HS-27A (cell line): ENCODE measurements at places on chromosomes 4 and X.
A peak's percentile ranks its signal among the peaks of the same experiment; 100 is the strongest.

DNA sequence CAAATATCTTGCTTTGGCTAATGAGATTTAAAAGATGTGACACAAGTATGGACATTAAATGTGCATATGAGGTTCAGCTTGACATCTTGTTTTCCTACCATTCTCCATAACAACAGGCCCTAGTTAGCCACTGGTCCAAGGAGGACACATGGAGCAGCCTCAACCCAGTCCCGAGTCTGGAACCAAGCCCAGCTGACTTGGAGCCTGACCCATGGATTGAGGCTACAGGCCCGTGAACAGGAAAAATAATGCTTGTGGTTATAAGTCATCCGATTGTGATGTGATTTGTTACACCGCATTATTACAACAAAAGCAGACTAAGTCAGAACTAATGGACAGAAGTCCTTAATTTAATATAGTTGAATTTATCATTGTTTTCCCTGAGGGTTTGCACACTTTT is 123.2 kb upstream of the BANK1 start:
- no peak for DNase-seq

DNA sequence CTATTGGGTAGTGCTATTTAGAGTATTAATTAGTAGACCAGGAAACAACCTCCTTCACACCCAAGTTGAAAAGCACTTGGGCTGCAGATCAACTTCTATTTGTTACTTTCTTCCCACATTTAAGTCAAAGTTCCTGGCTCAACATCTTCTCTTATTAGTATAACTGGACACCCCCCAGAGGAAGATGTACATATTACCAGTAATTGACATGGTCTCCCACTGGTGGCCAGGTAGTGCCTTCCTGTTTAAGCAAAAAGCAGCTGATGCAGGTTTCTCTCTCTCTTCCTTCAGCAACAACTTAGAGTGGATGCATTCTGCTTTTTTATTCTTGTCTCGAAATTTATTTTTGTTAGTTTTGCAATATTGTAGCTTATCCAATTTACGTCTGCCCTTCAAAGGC is 438.1 kb downstream of the GBA3 start:
- no peak for DNase-seq

- no peak for DNase-seq
These were observed 8.7 kb upstream of the GABRE start for GRCh38 chrX:151983186-151983585.

GRCh38 chr4:53559021-53559620 is 32.2 kb downstream of the LNX1 start:
- DNase-seq = no peak

- no peak for DNase-seq
These were observed 632.6 kb upstream of the INTU start for GRCh38 chr4:127000110-127000509.

DNA sequence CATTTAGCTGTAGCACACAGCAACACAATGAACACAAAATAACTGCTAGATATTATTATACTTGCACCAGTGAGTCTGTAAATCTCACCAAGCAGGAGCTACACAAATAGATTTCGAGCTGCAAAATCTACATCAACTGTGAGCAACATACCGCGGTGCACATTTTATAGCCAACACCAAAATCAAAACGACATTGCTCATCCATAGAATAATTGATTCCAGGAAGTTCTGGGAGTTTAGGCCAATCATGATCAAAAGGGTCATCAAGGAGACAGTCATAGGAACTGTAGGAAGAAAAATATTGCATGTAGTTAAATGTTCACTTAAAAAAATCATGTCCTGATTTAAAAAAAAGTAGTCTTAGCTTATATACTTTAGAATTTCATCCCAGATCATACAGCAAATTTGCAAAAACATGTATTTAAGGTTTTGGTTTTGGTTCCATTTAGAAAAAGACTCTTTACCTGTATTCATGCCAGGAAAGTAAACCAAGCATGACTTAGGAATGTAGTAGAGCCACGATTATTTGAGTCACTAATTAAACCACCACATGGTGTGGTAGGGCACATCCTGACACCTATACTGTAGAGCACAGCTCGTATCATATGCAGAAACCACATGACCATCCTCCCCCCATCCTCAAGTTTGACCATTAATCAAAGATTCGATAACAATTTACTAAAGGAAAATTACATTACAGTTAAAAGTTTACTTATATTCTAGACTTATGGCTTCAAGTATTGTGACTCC is 250.4 kb downstream of the ADAMTS3 start:
- DNase-seq = no peak

DNA sequence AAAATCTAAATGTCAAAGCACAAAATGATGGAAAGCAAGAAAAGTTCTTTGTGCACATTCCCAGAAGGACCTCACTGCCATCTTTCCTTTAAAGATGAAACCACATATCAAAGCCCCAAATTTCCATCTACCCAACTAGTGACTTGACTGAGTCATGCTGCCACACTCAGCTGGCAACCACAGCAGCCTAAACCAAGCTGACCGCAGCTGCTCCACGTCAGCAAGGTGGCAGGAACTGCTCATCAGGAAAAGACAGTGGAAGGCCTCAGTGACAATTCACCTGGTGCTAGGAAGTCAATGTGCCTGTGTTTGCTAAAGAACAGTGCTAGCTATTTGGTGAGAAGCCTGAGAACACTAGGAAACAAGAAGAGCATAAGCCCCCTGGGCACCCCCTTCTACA is 26.1 kb downstream of the ACOX3 start:
- DNase-seq = no peak

GRCh38 chr4:73600954-73601353 is 19.3 kb downstream of the RASSF6 start:
- DNase-seq = no peak

DNA sequence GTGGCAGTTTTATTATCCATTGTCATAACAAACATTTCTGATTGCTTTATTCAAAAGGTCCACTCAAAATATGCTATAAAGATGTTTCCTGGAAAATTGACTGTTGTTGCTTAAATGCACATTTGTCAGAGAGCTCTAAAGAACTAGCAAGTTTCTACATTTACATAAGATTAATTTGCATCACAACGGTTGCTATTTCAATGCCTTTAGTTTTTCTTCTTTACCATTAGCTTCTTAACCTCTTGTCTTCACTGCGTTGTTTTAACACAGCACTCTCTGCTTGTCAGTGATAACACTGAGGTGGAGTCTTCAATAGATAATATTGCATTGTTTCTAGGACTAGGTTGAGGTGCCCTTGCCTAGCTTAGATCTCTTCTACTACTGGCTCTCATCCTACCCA is 76.7 kb upstream of the GALNT7 start:
- DNase-seq = no peak

DNA sequence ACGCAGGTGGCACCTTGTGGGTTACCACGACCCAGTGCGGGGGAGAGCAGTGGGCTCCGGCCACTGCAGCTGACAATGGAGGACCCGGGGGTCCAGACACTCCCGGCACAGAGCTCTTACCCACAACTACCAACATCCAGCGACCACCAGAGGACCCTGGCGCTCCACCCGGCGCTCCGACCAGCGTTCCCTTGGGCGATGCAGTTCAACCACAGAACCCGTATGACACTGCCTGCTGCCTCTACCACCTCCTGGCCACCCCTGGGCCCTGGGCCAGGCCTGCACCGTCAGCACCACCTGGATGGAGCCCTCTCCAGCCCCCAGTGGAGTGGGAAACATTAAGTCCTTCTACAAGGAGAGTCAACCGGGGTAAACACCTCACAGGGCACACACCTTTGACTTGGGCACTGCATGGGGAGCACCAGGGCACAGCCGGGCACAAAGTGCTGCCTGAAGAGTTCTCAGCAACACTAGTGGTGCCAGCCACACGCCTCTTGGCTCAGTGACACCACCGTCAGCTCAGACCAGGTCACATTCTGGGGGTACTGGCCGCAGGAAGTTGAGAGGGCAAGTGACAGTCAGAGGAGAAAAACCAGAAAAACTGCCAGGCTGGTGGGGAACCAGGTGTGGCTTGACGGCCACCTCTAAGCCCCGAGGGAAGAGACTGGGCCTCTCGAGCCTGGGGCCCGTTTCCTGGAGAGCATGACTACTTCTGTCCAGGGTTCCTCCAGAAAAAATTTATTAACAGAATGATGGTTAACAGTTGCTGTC is 2.6 kb downstream of the CTBP1 start:
- no peak for DNase-seq

GRCh38 chr4:133058701-133059100 is 90.4 kb upstream of the PCDH10 start:
- DNase-seq = no peak

- DNase-seq = no peak
These were observed 365.8 kb upstream of the TENM3 start for GRCh38 chr4:181877329-181877848.

GRCh38 chrX:19852014-19853005 is 35.1 kb downstream of the SH3KBP1 start:
- no peak for DNase-seq

DNA sequence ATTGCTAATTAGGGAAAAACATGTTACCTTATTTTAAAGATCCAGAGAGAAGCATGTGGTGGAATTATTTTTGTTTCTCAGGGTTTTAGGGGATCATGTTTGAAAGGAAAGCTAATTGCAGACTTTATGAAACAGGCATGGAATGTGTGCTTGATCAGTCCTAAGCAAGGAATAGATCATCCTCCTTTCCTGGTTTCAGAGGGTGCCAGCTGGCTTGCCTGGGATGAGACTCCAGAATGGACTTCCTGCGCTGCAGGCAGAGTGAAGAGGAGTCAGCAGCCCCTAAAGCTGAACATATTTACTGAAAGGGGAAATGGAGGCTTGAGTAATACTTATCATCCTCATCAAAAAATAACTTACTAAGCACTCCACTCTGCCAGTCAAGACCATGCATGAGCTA is 13.3 kb downstream of the FGF5 start:
- DNase-seq = no peak

DNA sequence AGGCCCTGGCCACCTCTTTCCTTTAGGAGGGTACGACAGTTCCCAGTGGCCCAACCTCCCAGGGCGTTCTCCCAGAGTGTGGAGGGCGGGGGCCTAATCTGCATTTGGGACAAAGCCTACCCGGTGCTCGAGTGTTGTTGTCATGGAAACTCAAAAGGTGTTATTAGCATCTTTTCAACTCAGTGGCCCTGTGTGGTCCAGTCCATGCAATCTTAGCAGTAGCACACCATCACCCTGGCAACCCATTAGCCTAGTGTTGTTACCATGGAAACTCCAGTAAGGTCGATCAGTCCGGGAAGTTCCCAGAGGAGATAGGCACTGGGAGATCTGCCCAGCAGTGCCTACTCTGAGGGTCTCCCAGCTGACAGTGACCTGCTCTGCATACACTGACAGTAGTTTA is 20.2 kb downstream of the APLN start:
- DNase-seq = no peak

DNA sequence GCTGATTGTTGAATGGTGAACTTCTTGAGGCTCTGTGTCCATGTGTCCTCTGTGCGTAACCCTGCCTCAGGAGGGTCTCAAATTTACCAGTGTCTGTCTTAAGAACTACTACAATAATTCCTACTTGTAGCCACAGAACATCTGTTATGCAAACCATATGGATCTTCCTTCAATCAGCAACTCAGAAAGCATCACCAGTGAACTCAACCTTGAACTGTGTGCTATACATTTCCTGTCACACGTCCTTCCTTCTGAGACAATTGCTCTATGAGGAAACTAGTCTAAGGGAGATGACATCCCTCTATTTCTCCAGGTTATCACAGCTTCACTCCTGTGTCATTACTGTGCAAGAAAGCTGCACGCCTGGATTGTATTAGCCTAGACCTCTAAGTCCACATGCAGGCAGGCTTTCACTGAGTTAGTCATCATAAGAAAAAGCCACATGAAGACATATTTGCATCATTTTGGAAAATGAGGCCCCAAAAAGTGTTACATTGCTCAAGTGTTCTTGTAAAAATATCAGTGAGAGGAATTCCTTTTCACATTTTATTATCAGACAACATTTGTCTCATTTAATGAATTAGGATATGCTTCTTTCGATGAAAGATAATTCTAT is 157.8 kb downstream of the AFF2 start:
- DNase-seq = no peak

GRCh38 chr4:54120518-54120917 is 20.6 kb downstream of the GSX2 start:
- DNase-seq = no peak

DNA sequence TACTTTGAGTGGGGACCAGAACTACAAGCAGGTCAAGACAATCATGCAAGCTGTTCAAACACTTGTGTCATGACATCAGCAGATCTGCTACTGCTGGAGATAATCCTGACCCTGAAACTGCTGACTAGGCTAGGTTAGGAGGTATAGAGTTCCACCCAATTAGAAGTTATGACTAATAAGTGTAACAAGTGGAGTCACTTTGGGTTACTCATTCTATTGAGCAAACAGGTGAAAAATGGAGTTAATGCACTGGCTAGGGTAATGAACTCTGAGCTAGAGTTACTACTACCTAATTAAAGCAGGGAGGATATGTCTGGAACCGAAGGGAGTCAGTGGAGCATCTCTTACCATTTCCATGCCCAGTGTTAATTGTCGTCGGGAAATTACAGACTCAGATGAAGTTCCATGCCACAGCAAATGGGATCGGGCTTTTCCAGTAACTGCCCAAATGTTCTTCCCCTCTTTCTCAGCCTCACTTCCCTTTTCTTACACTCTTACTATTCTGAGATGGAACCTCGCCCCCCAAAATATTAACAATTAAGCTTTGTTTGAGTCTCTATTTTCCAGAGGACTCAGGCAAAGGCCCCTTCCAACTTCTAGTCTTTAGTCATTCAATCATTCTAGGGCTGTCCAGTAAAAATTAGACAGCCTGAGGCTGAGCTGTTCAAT is 19.8 kb upstream of the MANBA start:
- DNase-seq = no peak

DNA sequence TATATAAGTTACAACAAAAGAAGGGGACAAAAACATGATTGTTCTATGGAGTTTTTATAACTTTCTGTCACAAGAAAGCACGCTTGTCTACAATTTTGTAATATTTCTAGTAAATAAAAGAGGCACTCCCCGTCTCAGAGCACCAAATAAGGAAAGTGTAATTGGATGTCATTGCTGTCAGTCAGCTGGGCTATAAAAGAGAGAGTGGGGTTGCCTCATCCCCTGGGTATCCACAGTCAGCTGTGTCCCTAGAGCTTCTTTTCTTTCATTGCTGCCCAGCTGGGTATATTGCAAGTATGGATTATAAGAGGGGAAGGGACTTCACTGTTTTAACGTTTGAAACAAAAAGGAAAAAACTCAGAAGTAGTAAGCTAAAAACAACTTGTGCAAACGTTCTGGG is 61.3 kb downstream of the NPNT start:
- no peak for DNase-seq

GRCh38 chr4:165931741-165932140 is 58.7 kb downstream of the TLL1 start:
- DNase-seq = no peak

DNA sequence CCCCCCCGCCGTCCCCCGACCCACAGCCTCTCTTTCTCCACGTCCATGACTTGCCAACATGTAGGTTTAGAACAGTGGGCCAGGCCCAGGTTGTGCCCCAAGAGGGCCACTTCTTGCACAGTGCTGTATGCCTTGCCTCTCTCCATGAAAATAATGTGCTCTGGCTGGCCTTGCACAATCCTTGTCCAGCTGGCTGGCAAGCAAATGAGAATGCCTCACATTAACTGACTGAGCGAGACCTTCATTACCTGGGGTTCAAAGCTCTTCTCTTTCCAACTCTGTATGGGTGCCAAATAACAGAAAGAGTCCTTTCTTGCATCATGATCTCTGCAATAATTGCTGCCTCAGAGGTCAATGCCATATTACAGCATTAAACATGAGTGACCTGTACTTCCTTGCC is 416.6 kb downstream of the FGF13 start:
- DNase-seq = no peak

GRCh38 chrX:20514358-20514757 is 247.6 kb upstream of the RPS6KA3 start:
- DNase-seq = no peak

- DNase-seq = peak; percentile 0
These were observed 1420.5 kb downstream of the PCDH7 start for GRCh38 chr4:32140636-32141035.
